ENCODE measurements at places on chromosomes 6 and 20. TPM values are rescaled to one million over a fixed set of nuclear protein-coding genes. Genes with fewer than 3 reads are reported as not detected.

The ZMYND8 gene
- total RNA-seq: 25.7 TPM

The REM1 gene
- total RNA-seq: 2.1 TPM

DNA sequence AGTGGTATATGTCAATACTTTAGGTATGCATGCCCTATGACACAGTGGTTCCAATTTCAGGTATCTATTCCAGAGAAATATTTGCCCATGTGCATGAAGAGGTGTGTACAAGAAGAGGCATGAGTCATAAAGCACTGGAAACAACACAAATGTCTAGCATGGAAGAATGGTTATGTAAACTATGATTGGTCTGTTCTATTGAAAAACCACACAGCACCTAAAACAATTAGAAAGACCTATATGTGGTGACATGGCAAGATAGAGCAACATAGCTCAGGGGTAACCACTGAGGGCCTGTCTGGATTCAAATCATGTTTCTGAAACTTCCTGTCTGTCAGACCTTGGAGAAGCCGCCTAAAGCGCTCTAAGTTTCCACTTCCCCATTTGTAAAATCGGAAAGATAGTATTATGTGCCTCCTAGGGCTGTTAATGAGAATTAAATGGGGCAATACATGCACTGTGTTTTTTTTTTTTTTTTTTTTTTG, 76.0 kb upstream of the SHLD1 start:
- DNase-seq: no peak

The BPIFB2 gene
- not detected for total RNA-seq

The SIRPD gene
- not detected for total RNA-seq
